HS-27A (cell line): ENCODE measurements at places on chromosomes 3 and 15.

DNA sequence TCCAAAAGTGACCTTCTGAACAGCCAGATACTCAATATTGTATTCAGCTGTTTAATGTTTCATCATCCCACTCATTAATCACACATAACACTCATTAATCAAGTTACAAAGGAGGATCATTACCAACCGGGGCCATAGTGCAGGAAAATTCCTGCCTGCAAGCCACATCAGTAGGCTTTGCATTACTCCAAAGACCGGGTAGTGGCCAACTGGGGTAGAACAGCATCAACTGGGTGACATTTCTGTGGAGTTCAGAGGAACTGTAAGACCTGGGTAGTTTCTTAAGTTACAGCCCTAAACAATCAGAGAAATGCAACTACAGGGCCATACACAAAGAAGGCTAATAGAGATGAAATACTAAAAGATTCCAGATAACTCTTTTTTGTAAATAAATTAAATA, 253.1 kb downstream of the WDR72 start:
- no peak for DNase-seq

- no peak for DNase-seq
Measured at GRCh38 chr3:64694114-64694513, 6.3 kb upstream of the ADAMTS9 start.

DNA sequence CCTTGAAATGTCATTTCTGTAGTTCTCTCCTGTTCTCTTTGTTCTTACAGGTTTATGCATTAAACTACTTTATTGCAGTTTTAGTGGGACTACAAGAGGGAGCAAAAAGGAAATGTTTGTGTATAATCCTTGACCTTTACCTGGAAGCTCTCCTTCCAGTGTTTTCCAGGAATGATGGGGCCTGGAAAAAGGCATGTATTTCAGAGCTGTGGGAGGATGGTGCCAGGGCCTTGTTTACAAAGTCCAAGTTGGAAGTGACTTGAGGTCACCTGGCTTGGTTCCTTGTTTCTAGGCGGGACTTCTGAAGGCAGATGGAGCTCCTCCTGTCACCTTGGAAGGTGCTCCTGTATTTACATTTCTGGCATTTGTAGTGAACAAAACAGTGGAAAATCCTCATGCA, 15.1 kb downstream of the ACVR2B start:
- no peak for DNase-seq

GRCh38 chr15:60353245-60353920, 44.4 kb downstream of the ANXA2 start:
- no peak for DNase-seq

GRCh38 chr3:114660124-114660523, 366.3 kb downstream of the TIGIT start:
- DNase-seq, result no peak

DNA sequence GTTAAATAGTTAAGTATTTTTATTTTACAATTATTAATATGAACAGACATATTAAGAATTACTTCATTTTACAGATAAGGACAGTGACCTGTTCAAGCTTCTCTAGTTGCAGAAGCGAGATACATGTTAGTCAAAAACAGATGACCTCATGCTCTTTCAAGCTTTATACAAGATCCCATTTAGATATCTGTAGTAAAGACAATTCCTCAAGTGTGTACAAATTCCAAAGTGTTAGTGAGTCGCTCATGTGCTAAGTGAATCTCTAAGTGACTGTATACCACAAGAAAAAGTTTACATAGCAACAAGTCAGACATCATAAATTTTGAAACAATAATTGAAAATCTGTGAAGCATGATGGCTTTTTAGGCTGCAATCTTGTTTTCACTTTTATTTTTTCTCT, 293.8 kb downstream of the ROBO1 start:
- DNase-seq, result no peak

DNA sequence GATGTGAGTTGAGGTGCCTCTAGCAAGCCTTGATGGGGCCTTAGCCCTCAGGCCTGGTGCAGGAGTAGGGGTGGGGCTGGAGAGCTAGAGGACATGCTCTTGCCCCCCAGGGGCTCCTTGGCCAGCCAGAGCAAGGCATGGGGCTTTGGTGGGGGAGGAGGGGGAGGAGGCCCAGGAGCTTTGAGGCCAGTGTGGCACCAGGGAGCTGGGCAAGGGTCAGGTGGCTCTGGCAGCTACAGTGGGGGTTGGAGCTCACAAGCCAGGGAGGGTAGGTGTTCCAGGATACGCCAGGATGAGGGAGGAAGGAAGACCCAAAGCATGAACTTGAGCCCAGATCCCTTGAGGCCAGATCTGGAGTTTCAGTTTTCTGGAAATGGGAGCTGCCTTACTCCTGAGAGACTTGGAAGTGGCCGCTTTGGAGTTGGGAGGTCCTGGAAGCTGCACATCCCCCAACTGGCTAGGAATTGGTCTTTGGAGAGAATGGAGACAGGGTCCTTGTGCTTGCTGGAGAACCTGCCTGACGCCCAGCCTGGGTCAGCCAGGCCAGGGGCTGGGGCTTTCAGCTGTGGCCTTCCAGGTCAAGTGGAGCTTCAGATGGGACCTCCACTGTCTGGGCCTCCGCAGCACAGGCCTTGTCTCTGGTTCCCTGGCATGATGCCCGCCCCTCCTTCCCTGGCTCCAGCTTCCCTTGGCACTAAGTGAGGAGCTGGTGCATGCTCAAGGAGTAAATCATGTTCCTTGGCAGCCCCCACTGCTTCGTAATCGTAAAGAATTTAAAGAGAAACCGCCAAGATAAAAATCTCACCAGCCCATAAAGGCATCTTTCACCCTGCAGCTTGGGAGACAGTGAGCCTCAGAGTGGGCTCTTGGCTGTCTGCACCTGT, 8.7 kb downstream of the SEMA3F start:
- peak; percentile 92 for DNase-seq

- DNase-seq, result no peak
Measured at GRCh38 chr3:15601046-15601398, 347 bp downstream of the HACL1 start.

DNA sequence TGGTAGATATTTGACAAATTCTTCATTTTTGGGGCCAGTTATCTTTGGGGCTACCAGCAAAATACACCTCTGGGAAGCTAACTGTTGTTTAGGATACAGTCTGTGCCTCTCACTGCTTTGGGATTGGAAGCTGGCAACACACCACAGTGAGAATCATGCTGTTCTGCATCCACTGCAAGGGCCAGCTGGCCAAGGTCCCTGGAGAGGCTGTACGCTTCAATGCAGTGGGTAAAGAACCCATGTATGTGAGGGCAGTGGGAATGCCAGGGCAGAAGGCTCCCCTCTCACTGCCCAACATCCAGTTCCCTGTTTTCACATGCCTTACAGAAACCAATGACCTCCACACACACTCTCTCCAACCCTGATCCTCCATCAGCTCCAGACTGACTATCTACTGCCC, 20.1 kb downstream of the ZDHHC3 start:
- no peak for DNase-seq

DNA sequence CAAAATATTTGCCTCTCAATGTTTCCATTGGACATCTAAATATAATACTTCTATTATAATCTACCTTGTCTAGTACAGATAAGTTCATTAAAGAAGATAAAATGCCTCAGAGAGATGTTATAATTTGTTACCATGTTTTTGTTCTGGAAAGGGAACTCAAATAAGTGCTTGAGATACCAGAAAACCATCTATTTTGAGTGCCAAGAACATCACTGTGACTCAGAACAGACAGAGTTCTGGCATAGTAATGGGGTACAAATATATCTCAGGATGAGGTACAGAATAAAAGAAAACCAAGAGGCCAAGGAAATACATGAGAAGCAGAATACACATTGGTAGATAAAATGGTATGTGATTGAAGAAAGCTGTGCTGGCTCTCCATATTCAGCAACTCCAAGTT, 58.9 kb downstream of the IMPG2 start:
- DNase-seq, result no peak

DNA sequence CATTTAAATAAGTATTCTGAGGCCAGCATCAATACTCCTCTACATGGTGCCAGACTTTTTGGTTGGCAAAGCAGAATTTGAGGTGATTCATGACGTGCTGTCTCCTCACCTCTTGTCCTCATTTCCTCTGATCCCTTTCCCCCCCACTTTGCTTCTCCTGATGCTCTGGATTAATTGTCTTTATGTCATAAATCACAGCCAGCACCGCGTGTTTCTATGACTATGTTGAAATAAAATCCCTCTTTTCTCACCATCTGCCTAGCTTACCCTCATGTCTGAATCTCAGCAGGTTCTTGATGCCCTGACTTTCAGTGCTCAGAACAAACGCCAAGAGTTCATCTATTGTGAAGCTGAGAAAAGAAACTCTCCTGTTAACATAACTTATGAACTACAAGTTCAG, 19.7 kb upstream of the PTPRG start:
- no peak for DNase-seq
